ENCODE measurements at places on chromosomes 2 and 18.

GRCh38 chr2:69973335-69973735, 11.9 kb upstream of the ASPRV1 start:
- DNase-seq, result peak; percentile 70

- no peak for DNase-seq
Observed at GRCh38 chr2:3268705-3269029, 109.0 kb downstream of the EIPR1 start.

DNA sequence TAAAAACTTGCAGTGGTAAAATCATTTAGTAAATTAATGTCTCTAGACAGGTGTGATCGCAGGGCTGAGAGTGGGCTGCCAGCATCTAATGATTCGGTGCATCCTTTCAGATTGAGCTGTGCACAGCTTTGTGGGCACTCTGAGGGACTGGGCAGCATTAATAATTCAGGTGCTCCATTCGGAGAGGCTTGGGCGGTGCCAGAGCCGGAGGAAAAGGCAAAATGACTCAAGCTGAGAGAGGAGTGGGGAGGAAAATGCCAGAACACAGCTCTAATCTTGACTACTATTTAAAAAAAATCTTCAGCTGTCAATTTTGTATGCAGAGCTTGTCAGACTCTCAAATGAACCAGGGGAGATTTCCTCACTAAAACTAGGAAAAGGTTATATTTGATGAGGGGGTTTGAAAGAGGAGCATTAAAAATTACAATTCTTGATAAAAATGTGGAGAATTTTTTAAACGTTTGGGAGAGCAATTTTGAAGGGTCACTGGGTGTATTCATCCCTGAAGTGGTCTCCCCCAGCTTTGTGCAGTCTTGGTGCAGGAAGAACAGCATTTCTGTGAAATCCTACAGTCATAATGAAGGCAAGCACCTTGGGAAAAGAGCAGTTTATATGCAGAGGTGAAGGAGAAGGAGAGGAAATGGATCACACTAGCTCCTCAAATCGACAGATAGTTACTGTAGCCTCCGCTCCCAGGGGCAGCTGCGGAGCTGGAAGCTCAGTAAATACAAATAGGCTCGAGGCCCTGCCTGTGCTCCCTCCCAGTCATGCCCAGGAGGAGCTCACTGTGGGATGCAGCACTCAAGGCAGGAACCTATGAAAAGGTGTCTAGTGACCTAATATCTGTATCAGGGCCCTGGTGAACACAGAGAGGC, 535.4 kb upstream of the RAB6C start:
- DNase-seq, result no peak

DNA sequence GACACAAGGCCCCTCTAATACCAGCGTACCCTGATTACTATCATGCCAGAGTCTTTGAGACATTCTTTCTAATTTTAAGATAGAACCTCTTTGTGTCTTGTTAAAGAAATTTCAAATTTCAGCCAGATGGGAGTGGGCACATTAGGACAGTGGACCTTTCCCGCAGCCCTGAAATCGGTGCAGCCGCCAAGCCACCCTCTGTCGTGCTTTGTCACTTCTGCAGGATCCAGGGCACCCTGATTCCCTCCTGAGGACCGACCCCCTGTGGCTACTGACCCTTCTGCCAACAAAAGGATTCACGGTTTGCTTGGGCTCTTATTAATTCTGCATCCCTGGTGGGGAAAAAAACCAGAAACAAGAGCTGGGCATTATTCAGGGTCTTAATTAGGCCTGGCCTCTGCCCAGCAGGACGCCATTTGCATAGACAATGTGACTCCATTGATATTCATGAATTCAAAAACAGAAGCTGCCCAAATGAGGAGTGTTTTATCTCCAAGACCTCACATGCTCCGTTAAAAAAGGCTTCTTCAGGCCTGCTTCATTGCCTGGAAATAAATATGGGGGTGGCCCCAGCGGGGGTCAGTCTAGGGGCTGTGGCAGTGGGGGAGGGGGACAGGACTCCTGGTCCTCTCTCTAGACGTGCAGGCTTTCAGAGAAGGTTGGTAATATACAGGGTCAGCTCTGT, 116.9 kb downstream of the ALPK2 start:
- no peak for DNase-seq

- no peak for DNase-seq
Observed at GRCh38 chr2:120570001-120570400, 165.7 kb upstream of the GLI2 start.

DNA sequence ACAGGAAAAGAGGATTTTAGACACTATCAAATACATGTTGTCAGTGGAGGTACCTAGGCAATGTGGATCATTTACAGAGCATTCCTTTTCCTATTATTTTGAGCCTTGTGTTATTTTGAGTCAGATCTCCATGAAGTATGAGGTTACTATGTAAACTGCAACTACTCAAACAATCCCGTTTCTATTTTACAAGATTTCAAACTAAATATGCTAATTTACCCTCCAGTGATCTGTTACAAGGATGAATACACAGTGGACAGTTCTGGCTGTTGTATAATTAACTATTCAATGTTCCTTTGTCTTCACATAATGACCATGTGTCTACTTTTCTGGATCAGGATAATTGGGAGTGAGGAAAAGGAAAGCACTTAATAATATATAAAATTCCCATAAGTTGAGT, 4.6 kb downstream of the HOXD1 start:
- DNase-seq, result no peak

- no peak for DNase-seq
Observed at GRCh38 chr18:68121308-68121707, 593.6 kb downstream of the TMX3 start.

- no peak for DNase-seq
Observed at GRCh38 chr2:70115646-70116442, 28.6 kb downstream of the PCBP1 start.

DNA sequence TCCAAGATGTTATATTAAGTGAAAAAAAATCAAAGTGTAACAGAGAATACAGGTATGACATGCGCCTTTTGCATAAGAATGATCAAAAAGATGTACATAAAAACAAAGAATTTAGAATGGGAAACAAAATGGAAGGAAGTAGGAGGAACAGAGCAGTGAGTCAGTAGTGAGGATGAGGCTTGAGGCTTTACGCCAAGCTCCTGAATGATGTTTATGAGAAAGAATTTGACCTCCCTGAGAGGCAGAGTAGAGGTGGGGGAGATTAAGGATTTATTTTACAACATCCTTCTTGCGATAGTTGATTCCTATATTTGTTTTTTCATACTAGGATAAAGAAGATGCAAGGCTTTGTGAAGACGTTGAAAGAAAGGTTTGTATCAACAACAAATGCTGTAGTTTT, 81.4 kb downstream of the DCDC2C start:
- DNase-seq, result no peak
